ENCODE measurements at places on chromosomes 2 and 18.

DNA sequence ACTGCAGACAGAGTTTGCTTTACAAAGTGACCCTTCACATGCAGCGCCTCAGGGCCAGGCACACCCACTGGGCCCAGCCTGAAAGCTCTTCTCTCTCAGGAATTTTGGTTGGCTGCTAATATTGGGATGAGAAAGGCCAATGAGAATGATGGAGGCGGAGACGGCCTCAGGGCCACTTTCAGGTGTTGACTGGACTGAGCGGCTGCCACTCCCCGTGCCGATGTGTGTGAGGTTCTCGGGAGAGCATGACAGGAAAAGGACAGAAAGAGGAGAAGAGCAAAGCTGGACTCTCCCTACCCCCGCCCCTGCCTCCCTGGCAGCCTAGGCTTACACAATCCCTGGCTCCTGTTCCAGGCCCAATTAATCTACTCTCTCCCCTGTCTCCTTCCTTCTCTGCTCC, 155.7 kb downstream of the CELF4 start:
- DNase-seq: no peak

GRCh38 chr2:46983065-46983801, 67.6 kb upstream of the MCFD2 start:
- DNase-seq: peak; percentile 68

- peak; percentile 82 for DNase-seq
Measured at GRCh38 chr2:85504778-85505261, 34.1 kb upstream of the MAT2A start.

DNA sequence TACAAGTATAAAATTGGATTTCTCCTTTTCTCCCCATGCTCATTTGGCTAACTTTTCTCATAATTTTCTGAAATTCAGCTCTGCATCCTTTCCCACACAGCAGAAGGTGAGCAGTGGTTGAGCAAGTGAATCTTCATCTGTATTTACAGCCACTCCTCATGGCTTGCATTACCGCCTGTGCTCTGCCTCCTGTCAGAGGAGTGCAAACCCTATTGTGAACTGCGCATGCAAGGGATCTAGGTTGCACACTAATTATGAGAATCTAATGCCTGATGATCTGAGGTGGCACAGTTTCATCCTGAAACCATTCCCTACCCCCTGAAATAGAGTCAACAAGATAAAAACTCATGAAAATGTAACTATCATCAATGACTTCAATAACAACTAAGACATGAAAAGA, 20.0 kb downstream of the ME2 start:
- DNase-seq: no peak

GRCh38 chr2:197205585-197206215, 104.9 kb downstream of the ANKRD44 start:
- no peak for DNase-seq

DNA sequence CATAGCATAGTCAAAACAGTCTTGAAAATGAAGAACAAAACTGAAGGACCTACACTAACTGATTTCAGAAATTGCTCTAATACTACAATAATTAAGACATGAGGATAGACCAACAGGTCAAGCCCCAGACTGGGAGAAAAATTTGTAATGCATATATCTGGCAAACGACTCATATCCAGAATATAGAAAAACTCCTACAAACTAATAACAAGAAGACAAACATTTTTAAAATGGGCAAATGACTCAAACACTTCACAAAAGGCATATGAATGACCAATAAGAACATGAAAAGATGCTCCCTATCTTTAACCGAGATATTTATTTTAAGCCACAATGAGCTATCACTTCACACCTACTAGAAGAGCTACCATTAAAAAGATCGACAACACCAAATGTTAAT, 14.2 kb downstream of the TGFBRAP1 start:
- DNase-seq: no peak

DNA sequence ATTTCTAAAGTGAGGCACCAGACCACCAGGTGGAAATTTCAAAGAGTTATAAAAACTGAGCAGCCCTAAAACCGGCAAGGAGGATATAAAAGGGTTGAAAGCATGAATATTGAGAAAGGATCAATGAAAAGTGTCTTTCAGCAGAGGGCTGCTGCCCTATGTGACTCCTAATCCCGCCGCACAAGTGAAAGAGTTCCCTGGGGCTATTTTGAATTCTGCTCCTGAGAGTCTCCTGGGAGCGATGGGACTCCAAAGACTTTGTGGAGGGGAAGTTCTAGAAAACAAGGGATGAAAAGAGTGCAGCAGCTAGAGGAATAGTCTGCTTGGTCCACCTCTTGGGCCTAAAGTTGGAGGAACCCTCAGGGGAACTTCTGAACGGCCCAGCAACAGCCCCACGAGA, 205.2 kb downstream of the SP3 start:
- no peak for DNase-seq

DNA sequence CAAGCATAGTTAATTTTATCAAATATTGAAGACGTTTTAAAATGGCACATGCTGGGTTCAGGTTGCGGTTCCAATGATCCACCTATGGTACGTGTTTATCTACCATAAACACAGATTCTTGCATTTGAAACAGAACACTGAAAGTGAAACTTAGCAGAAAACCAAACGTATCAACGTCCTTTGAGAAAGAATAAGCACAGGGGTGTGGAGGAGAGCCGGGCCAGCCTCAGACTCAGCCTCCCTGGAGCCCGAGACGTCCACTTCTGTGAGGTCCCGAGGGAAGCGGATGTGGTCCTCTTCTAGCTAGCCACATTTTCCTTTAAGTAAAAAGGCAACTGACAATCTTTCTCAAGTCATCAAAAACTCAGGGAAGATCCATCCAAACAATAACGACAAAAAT, 195.9 kb downstream of the RTP5 start:
- no peak for DNase-seq

- DNase-seq: no peak
Measured at GRCh38 chr18:59354731-59355130, 4.3 kb downstream of the LMAN1 start.

DNA sequence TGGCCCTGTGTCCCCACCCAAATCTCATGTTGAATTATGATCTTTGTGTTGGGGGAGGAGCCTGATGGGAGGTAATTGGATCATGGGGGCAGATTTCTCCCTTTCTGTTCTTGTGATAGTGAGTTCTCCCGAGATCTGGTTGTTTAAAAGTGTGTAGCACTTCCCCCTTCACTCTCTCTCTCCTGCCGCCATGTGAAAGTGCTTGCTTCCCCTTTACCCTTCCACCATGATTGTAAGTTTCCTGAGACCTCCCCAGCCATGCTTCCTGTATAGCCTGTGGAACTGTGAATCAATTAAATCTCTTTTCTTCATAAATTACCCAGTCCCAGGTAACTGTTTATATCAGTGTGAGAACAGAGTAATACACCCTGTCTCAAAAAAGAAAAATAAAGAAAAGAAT, 25.5 kb downstream of the LRRFIP1 start:
- no peak for DNase-seq

DNA sequence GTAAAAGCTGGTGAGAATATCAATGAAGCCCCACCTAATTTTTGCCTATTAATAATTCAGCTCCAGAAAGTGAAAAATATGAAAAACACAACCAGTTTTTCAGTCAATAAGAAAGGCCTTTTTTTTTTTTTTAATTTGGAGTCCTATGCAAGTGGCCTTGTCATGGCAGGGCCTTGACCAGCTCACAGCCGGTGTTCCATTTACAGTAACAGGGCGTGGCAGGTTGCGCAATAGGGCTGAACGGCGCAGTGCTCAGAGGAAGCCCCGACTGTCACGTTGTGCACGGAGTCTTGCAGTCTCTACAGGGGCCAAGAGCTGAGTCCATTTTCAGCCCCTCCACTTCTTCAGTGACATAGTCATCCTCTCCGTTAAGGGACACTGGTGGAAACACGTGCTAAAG, 184.1 kb upstream of the FN1 start:
- DNase-seq: no peak

Data from NCI-H1694 (cell line).